Fibroblast of the conjunctiva (primary cell): ENCODE measurements at places on chromosomes 1 and 21.

DNA sequence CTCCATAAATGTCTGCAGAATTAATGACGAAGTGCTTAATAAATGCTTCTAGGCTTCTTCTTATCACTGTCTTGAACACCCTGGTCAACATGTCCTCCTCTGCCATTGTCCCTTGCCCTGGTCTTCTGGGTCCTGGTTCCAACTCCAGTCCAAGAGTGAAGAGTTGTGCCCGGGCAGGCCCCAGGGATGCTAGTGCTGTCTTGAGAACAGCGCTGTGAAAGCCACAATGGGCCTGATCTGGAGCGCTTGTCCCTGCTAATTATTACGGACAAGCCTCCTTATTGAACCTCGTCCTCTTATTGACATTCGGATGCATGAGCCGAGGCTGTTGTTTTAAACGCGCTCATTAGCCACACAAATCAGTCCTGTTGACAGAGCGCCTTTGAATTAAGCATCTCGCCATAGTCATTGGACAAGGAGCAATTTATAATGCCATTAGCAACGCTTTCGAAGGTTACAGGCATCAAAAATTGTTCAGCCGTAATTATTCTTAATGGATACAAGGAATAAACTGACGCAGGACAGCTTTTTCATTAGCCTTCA, 211.6 kb upstream of the POU3F1 start:
- no peak for DNase-seq

- no peak for DNase-seq
Measured at GRCh38 chr1:174839211-174839610, 160.5 kb upstream of the CACYBP start.

GRCh38 chr1:43422995-43423671, 30.6 kb downstream of the HYI start:
- DNase-seq: no peak

DNA sequence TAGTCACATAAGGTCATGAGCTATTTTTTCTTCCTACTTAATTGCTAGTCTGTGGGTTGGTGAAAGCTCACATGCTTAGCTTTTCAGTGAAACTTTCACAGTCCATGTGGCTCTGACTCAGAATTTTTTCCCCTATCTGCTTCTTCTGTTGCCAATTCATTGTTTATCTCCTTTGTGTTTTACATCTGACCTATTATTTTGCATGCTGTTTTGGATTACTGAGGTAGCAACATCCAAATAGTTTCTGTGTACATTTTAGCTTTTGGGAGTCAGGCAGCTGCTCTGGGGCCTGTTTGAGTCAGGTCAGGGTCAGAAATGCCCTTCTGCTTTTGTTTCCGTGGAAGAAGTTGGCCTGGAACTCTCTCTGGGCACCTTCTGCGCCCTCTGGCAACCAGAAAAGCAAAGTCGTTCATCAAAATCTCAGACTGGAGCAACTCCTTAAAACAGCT, 40.0 kb downstream of the ROR1 start:
- DNase-seq: peak; percentile 48

DNA sequence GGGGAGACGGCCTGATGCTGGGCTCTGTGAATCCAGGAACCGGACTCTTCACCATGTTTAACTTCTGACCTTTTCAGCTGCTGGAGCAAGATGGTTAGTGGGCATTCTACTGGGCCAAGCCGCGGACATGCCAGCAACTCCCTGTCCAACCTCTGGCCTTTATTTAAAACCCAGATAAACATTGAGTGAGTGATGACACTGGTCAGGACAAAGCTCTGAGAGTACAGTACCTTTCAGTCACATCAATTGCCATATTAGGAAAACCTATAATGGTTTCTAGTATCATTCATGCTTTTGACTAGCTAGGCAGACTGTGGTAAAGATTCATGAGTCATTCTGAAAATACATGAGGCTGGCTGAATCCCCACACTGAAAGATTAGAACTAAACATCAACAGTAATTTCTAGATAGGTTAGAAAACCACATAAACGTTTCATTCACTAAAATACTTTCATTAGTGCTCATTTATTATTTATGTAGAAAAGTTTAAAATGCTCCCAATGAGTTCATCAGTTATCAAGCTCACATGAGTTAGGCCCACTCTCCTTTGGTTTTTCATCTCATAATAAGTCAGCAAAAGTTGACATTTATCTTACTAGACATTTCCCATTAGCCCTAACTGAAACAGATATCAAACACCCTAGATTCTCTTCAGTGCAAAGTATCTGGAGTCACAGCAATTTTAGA, 7.1 kb upstream of the ACTA1 start:
- DNase-seq: peak; percentile 6

GRCh38 chr1:5651027-5651410, 341.2 kb downstream of the NPHP4 start:
- DNase-seq: no peak

GRCh38 chr1:82565546-82565945, 764.8 kb downstream of the ADGRL2 start:
- peak; percentile 51 for DNase-seq

GRCh38 chr1:182617014-182617429, 12.8 kb upstream of the RGS16 start:
- no peak for DNase-seq

- DNase-seq: no peak
Measured at GRCh38 chr1:29519108-29519787, 282.9 kb downstream of the PTPRU start.

- no peak for DNase-seq
Measured at GRCh38 chr1:24905355-24905978, 24.6 kb downstream of the RUNX3 start.

GRCh38 chr21:37273440-37273839, 6.3 kb upstream of the VPS26C start:
- DNase-seq: no peak

DNA sequence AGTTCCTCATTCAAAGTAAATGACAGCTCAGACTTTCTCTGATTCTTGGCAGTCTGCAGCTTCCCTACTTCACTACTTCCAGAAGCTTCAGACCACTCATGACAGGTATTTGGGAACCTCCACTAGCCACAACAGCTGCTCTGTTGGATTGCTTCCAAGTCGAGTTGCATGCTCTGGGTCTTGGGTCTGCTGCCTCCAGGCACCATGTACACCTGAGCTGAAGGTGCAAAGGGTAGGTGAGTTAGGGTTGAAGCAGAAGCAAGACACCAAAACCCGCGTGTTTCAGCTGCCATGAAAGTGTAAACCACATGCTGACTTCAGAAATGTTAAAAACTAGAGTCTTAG, 62.7 kb downstream of the ZNF684 start:
- DNase-seq: no peak

DNA sequence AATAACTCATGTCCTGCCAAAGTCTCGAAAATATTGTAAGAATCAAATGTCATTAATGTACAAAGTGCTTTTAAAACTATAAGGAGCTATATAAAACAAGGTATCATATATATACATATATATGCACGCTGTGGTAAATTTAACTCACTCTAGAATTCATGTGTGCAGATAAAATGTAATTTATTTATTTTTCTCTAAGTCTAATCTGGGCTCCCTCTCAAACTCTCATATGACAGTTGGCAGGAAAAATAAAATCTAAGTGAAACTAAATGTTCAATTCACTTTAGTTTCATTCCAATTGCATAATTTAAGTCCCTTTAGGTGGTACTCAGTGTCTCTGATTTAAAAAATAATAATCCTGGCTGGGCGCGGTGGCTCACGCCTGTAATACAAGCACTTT, 372.0 kb upstream of the DAB1 start:
- DNase-seq: no peak

- no peak for DNase-seq
Measured at GRCh38 chr1:54227891-54228310, 27.9 kb downstream of the MRPL37 start.

- no peak for DNase-seq
Measured at GRCh38 chr21:45042664-45043161, 31.7 kb upstream of the ADARB1 start.

- no peak for DNase-seq
Measured at GRCh38 chr21:24594082-24594481, 1013.2 kb downstream of the MRPL39 start.

DNA sequence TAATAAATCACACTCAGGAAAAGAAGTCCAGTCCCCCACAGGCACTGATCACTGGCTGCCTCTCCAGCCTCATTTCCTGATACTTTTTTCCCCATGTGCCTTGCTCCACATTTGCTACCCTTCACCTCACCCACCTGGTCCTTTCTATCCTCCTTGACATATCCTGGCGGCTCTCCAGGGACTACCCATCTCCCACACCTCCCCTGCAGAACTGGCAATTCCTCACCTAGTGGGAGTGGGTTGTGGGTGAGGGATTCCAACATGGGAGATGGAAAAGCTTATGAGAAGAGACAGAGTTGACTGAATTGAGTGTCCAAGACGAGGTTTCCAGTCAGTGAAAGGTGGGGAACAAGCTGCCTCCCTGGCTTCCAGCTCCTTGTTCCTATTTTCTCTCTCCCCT, 69.6 kb downstream of the FCRL5 start:
- DNase-seq: no peak

- no peak for DNase-seq
Measured at GRCh38 chr1:225820522-225821120, 10.7 kb downstream of the EPHX1 start.

DNA sequence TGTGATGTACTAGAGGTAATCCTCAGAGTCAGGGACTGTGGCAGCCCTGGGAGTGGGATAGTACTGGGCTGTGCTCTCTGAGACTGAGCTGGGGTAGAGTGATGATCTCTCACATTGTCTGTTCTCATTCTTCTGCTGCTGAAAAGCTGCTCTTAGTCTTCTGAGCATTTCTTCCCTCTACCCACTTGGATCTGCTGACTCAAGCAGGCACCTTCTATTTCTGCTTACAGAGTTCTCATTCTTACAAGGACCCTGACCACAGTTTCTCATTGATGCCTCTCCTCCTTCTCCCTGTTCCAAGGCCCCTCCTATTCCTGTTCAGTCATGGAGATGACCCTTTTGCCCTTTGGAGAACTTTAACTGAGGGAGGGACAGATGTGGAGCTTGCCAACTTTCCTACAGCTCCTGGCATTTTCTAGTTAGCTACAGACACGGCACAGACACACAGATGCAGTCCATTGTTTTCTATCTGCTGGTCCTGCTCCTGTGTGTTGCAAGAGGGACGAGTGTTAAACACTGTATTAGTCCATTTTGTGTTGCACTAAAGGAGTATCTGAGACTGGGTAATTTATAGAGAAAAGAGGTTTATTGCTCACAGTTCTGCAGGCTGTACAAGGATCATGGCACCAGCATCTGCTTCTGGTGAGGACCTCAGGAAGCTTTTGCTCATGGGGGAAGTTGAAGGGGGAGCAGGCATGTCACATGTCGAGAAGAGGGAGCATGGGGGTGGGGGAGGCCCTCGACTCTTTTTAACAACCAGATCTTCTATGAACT, 12.3 kb downstream of the MAPKAPK2 start:
- DNase-seq: no peak

DNA sequence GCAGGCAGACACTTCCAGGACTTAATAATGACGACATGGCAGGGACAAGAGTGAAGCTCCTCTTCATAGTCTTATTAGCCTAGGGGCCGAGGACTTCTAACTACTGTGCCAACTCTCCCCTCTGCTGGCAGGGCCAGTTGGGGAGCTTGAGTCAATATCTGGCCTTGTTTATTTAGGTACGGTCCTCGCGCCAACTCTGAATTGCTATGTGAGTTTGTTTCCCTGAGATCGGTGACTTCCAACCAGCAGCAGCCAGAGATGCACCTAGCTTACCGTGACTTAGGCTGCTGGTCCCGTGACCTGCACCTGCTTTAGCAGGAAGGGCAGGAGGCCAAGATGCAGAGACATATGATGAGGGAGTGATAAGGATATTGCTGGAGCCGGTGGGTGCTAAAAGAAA, 451.1 kb downstream of the PCP4 start:
- DNase-seq: no peak

GRCh38 chr1:1199141-1199960, 7.0 kb downstream of the TNFRSF18 start:
- DNase-seq: no peak

DNA sequence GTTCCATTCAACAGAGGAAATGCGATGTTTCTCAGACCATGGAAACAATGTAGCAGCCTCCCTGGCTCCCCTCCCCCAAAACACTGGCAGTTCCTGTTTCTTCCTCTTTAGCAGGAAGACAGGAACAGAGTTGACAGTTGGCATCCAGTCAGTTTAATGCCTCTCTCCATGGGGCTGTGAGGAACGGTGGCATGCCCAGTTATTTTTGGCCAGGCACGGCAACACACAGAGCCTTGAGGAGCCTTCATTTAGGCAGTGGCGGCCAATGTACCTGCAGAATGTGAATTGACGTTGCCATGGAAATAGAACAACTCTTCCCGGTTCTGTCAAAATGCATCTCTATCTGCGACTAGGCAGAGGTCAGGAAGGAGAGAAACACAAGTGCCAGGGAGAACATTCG, 330.6 kb downstream of the DSCAM start:
- no peak for DNase-seq

GRCh38 chr1:183027031-183027430, 3.8 kb downstream of the LAMC1 start:
- DNase-seq: no peak

DNA sequence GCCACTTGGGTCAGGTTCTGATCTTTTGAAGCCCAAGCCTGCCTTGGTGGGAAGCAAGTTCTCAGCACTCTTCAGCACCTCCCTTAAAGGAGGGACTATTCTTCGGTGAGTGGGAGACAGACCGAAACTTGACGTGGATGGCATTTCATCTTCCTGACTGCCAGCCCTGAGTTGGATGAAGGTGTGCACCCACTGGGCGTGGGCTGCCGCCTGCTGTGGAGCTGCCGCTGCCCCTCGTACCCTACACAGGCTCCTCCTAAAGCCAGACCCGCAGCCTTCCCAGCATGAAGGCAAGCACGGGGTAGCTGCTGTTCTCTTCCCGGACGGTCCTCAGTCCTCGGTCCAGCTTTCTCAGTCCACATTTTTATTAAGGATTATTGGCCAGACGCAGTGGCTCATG, 84.2 kb downstream of the SLC66A1 start:
- no peak for DNase-seq

GRCh38 chr1:203480525-203481084, 5.0 kb downstream of the PRELP start:
- DNase-seq: peak; percentile 61

DNA sequence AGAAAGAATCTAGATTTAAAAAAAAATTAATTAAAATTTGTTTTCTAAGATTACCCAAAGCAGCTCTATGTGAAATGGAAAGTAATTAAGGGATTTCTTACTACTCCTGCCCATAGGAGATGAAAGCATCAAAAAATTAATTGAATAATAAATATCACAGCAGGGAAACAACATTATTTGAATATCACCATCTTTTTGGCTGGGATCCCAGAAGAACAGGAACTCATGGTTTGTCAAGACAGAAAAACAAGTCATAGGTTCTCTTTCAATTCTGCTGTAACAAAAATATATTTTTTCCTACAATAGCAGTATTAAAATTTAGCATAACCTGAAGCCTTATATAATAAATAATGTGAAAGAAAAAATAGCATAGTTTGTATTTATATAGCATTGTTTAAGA, 1713.4 kb downstream of the NCAM2 start:
- DNase-seq: no peak
